Stimulated activated CD8-positive, alpha-beta memory T cell treated with anti-CD3 and anti-CD28 coated beads, Interleukin-4, amount 100 ng/mL, for 4 hours (primary cell): ENCODE measurements at places on chromosomes 11 and 22.

GRCh38 chr22:43990044-43990443 lies 34.1 kb upstream of the PARVB start:
- DNase-seq = no peak

GRCh38 chr11:31421820-31422219 lies 52.2 kb downstream of the DNAJC24 start:
- DNase-seq = no peak

- DNase-seq = no peak
These were observed 4.3 kb upstream of the FUT4 start for GRCh38 chr11:94539420-94539819.

DNA sequence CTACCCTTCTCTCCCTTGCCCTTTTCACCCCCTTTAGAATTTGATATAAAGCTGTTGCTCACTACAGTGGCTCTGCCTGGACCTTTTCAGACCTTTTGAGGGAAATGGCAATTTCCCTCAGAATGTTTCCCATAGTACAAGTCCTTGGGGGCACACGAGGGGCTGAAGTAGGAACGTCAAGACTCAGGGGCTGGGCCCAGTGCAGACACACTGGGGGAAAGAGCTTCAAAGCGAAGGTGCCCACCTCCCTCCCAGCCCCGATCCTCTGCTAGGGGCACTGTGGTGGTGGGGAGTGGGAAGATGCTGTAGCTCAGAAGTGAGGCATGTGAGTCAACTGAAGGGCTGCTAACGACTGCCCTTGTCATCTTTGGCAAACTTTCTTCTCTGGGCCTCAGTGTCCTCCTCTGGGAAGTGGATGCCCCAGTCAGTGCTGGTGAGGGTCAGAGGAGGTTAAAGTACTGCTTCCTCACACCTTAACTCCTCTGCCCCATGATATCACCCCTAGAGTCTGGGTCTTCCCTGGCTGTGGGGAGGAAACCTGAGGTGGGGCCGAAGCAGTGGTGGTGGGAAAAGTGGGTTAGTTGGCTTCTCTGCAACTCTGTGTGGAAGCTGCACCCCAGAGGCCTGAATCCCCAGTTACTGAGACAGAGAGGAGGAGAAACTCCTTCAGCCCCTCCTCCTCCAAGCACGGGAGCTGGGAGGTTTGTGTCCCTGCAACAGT lies 425.3 kb upstream of the B3GAT1 start:
- DNase-seq = no peak

- DNase-seq = no peak
These were observed 11.9 kb upstream of the CERK start for GRCh38 chr22:46749682-46750529.

- no peak for DNase-seq
These were observed 194.8 kb downstream of the MIAT start for GRCh38 chr22:26852176-26852575.

- no peak for DNase-seq
These were observed 66.5 kb upstream of the POU2AF1 start for GRCh38 chr11:111445586-111445985.

- no peak for DNase-seq
These were observed 75.8 kb downstream of the MORC2 start for GRCh38 chr22:30892731-30893221.

- no peak for DNase-seq
These were observed 99.4 kb downstream of the SHANK2 start for GRCh38 chr11:71153005-71153390.
